ENCODE measurements at places on chromosomes 7 and 10. TPM values are rescaled to one million over a fixed set of nuclear protein-coding genes. Genes with fewer than 3 reads are reported as not detected.

GRCh38 chr7:53541475-53541874, 506.0 kb downstream of the POM121L12 start:
- DNase-seq = no peak

GRCh38 chr10:116201011-116201410, 72.0 kb downstream of the GFRA1 start:
- no peak for DNase-seq

DNA sequence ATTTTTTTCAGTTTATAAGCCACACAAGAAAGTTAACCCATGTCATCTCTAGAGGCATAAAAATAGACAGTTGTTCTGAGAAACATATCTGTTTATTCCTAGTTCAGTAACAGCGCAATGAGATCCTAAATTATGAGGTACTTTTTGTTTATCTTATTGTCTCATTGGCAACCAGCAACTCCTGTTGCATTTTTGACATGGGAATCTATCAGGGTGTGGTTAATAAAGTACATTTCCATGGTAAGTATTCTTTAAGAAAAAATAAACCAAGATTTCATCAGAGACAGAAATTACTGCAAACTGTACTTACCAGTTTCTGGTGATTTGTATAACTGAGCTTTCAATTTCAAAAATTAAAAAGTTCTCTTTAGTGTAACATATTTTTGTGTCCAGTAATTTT, 9.0 kb downstream of the FAS start:
- DNase-seq = no peak

DNA sequence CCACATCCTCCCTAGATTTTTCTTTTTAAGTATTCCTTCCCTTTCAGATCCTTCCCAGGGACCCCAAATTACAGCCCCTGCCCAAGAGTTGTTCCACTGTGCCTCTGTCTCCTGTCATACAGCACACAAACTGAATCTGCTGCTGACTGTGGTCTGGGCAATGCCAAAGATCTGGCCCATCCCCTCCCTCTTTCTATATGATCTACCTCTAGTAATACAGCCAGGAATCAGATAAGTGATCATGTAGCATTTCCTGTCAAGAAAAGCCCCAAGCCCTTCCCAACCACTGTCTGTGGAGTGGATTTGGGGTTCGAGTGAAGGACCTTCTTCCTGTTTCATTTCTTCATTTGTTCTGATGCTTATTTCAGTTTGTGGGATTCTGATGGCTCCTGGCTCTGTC, 6.7 kb downstream of the STX1A start:
- no peak for DNase-seq

Gene CPXM2
- 9.7 TPM for total RNA-seq

Gene GRID2IP
- 0.46 TPM for total RNA-seq

DNA sequence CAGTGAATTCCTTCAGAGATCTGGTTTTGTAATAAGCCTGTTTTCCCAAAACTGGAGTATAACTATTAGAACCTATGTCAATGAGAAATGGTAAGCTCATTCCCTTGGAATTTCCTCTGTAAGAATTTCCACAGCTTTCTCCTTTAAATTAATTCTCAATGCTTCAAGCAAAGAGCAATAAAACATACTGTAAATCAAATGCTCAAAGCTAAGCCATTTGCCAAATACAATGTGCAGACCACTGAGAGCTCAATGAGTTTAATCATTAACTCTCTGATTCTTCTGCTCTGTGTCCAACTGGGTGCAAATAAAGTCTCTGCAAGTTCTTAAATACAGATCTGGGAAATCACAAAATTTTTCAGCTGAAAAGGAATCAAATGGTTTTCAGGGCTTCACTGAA, 227.6 kb upstream of the IMMP2L start:
- DNase-seq = no peak

DNA sequence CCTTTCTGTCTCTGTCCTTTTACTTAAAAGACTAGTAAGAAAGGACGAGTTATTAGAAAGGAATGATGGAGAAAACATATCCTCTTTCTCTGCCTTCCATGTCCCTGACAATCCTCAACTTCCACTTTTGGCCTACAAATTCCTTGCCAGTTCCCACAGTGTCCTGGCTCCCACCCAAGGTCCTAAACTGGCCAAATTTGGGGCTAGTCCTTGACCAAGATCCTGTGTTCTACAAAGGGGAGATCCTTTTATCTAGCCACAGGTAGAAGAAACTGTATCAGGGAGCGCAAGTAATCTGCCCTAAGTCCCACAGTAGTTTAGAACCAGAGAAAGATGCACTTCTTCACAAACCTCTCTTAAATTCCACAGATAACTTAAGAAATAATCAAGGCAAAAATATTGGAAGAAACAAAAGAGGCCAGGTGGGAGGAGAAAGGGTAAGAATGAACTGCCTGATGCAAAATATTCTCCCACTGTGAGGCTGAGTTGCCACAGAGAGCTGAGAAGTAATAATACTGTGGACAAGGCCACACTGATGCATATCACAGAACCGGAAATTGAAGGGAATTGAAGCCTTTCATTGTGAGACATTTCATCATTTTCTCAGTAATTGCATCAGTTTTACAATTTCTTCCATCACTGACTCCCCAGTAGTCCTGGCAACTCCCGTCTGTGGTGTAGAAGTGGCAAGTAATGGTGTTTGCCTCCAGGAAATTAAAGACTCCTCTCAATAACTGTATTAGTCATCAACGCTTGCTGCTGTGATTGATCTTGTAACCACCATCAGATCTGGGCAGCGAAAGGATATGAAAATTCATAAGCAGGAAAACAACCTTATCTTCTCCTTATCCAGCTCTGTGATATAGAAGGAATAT, 47.2 kb downstream of the DNAJC12 start:
- DNase-seq = no peak

Gene WDR91
- total RNA-seq = 30.0 TPM

- DNase-seq = no peak
Measured at GRCh38 chr7:12154119-12154518, 57.0 kb upstream of the TMEM106B start.

- no peak for DNase-seq
Measured at GRCh38 chr7:35415411-35415822, 161.5 kb upstream of the TBX20 start.

- DNase-seq = no peak
Measured at GRCh38 chr10:4498711-4499251, 327.2 kb upstream of the AKR1E2 start.

DNA sequence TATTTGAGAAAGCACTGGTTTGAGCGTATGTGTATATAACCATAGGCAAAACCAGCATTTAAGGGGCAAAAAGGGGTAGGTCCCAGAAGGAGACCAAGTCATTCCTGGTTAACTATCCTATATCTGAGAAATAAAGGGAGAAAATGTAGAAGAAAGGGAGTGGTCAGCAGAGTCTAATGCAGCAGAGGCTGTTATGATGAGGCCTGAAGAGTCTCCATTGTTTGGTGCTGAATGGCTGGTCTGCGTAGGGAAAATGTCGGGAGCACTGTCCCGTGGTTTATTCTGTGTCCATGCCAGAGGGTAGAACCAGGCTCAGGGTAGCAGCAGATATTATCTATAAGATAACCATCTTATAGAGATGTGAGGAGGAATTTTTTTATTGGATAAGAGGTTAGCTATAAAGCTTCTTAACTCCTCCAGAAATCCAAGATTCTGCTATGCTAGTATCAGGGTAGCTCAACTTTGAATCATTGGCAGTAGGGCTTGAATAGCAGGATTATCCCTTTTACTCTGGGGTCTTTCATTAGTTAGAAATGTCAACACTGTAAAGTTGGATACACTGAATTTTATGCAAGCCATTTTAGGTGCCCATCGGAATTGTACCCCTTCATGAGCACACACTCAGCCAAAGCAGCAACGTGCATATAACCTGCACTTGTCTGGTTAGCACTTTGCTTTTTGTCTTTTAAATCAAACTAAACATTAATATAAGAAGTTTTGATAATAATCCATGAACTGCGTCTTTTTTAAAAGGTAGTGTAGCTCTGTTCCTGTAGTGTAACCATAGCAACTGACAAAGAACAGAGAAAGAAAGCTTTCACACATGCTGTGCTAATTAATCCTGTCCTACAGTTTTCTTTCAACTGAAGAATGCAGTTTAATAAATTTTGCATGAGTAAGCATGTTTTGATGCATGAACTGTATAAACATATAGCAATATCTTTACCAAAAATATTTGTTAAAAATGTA, 312.0 kb upstream of the FZD1 start:
- no peak for DNase-seq

DNA sequence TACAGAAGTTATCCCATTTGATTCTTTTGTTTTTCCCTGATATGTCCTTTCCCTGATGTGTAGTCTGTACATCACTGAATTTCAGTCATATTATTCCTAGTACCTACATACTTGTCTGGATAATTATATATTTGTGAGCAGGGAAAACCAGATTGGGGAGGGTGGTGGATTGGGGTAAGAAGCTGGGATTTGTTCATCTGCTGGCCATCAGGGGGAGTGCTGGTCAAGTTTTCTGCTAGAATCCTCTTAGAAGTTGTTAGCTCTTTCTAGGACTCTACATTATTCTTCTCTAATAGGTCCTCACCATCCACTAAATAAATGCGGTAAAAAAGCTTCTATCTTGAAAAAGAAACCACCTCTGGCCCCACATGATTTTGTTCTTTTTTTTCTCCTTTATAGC, 232.7 kb upstream of the TAC1 start:
- DNase-seq = no peak

GRCh38 chr10:34186745-34187144, 628.4 kb downstream of the PARD3 start:
- DNase-seq = no peak

DNA sequence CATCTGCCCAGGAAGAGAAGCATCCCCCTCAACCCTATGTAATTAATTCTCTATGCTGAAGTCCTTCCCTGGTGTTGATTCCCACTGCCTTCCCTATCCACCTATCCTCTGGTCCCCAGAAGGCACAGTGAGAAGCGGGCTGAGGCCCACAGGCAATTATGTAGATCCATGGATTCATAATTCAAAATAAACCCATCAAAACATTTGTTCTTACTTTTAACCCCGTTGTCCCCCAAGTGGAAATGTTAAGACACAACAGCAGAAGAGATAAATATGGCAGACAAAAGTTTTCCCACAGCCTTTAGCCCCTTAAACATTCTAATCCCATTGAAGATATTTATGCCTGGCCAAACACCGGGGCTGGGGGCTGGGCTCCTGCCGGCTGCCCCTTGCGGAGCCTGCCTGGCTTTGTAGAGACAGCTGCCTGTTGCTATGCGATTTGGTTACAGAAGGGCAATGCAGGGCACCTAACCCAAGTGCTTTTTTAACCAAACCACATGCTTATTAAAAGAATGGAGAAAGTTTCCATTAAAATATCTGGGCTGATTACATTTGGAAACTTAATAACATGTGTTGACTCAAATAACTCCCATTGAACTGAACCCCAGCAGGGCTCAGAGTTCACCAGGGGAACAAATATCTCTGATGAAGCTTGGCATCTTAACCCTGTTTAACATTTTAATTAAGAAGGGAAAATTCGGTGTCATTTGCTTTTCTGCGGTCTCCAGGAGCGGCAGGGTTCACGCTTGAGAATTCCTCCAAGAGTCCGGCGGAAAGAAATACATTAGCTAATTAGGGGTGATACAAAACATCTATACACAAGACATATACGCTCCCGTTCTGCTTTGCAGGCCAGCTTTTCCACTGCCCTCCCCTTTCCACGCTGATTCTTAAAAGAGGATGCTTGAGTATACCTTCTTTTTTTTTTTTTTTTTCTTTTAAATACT, 110.8 kb upstream of the FGFR2 start:
- no peak for DNase-seq

Gene TUBAL3
- not detected for total RNA-seq

DNA sequence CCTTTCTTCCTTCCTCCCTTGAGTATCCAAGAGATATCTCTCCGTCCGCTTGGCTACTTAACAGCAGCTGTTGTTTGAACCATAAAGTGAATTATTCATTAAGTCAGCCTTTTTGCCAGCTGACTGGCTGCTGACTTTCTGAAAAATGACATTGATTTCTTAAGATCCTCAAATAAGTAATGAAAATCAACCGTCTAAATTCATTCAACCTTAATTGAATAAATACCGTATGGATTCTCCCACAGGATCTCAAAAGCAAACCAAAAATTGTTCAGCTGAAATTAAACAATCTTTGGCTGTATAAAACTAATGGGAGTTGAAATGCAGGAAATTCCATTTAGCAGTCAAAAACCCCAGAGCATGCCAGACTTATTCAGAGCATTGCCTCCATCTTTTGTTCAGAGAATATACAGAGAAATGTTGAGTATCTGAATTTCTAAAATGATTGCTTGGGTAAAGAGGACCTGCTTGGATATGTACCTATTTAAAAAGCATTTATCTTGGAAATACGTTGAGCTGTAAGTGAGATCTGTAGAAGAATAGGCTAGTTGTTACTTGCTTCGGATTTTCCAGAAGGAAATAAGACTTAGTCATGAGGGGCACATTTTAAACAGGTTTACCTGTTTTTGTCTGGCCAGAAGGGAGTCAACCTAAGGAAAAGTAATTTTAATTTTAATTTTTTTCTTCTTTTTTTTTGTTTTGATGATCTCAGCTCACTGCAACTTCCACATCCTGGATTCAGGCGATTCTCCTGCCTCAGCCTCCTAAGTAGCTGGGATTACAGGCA, 136.2 kb downstream of the PLXDC2 start:
- no peak for DNase-seq

DNA sequence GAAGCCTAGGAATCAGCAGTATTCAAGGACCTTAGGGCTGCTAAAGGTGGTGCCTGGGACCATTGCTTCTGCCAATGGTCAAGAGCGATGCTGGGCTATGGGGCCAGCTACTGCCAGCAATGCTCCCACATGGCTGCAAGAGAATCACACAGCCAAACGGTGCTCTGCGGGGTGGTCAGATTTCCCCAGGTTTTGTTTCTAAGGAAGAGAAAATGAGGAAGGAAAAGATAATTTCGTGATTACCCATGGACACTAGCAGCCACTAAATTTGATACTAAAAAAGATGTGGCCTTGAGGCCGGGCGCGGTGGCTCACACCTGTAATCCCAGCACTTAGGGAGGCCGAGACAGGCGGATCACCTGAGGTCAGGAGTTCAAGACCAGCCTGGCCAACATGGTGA, 83.0 kb downstream of the LYZL2 start:
- DNase-seq = no peak

Gene MEIG1
- total RNA-seq = not detected

Gene CTNNA3
- total RNA-seq = 0.67 TPM

DNA sequence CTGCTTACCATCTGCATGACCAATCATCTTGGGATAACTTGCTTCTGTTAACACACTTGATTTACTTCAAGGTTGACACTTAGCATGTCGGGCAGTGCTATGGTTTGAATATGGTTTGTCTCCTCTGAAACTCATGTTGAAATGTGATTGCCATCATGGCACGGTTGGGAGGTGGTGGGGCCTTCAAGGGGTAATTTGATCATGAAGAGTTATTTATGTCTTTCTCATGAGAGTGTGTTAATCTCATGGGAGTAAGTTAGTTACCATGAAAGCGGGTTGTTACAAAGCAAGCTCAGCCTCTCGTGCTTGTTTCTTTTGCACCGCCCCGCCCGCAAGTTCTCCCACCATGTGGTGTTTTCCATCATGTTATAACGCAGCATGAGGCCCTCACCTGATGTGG, 163.6 kb downstream of the DOCK4 start:
- no peak for DNase-seq

DNA sequence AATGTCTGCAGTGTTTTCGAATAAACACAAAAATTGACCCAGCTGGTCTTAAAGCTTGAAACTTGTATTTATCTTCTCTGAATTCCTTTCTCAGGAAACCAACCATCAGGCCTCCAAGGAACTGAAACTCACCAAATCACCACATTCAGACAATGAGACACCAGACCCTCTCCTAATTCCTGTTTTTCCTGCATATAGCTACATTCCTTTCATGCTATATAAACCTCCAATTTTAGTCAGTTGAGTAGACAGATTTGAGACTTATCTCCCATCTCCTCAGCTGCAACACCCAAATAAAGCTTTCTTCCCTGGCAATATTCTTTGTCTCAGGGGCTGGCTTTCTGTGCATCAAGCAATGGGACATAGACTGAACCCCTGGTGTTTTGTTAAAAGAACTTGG, 317.0 kb downstream of the CACNA2D1 start:
- no peak for DNase-seq

Gene GIMAP1
- total RNA-seq = 13.0 TPM

Gene TMEM229A
- not detected for total RNA-seq
